Mesendoderm (in vitro differentiated cells): ENCODE measurements at places on chromosomes 2 and 18.
A peak's percentile ranks its signal among the peaks of the same experiment; 100 is the strongest.

GRCh38 chr2:160014227-160014626 lies 48.2 kb downstream of the PLA2R1 start:
- no peak for DNase-seq

GRCh38 chr2:41827354-41827971 lies 220.4 kb upstream of the PKDCC start:
- DNase-seq = peak; percentile 74

DNA sequence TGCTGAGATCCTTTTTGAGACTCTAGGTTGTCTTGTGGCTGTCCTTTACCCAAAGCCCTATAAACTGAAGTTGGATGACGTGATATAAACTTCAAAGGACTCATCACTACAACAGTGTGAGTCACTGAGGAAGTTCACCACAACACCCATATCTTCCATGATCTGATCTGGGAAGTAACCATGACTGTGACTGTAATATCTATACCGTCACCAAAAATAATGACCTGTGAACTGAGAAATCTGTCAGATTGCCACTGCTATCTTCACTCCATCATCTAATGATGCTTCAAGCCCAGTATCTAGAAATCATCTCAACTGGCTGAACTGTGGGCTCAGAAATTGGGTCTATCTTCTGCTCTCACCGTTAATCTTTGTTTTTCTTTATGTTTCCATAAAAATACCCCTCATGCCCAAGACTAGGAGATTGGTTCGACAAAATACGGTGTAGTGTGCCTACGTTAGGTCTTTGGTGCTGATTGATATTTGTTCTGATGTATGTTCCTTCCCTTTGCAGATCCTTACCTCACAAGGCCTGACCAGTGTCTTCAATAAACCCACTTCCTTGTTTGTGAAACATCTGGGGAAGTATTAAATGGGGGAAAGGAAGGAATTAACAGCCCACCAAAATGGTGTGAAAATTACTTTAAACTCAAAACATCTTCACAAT lies 78.2 kb downstream of the MYL12B start:
- DNase-seq = peak; percentile 32

- DNase-seq = no peak
These were observed 756.1 kb upstream of the DDX18 start for GRCh38 chr2:117058366-117058765.

- no peak for DNase-seq
These were observed 1150.9 kb downstream of the RPIA start for GRCh38 chr2:89842180-89842908.

DNA sequence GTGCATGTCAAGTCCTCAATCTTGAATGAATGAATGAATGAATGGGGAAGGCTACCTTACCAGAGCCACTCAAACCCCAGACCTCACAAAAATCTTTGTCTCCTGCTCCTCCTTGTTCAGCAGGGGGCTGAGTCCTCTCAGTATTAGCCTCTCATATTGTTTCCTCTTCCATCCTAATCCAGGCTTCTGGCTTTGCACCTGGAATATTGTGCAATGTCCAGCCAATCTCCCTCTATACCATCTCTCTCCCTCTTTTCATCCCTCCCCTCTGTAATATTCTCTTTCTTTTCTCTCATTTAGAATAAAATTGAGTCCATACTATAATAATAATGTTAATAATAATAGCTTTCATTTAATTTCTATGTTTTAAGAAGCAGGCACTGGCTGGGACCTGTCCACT lies 34.3 kb downstream of the ARHGAP25 start:
- DNase-seq = no peak

DNA sequence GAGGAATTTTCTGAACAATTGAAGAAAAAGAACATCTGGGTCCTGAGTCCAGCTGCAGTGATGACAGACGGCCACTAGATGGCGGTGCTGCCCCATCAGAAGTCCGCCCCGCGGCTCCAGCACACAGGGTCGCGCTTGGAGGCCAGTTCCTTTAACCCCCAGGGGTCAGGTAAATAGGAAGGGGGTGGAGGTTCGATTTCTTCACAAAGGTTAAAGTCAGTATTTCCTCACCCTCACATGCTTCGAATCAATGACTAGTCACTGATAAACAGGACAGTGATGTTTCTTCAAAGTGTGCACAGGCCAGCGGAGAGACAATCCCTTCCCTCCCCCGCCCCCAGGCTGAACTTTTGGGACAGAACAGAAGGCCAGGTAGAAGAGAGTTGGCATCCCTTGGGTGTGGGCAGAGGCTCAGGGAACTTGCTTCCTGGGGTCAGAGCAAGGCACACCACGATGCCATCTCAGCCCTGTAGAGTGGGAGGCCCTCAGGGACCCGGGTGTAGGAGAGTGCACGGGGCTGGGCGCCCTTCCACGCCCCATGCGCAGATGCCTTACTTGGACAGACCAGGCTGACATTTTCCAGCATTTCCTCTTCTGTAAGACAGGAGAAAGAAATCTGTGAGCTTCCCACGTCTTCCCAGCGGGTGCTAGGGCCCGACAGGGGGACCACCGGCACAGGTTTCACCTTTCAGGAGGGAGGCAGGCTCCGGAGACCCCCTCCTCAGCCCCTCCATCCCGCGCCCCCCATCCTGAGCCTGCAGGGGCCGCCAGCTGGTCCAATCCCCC lies 722 bp downstream of the APOB start:
- DNase-seq = peak; percentile 74

DNA sequence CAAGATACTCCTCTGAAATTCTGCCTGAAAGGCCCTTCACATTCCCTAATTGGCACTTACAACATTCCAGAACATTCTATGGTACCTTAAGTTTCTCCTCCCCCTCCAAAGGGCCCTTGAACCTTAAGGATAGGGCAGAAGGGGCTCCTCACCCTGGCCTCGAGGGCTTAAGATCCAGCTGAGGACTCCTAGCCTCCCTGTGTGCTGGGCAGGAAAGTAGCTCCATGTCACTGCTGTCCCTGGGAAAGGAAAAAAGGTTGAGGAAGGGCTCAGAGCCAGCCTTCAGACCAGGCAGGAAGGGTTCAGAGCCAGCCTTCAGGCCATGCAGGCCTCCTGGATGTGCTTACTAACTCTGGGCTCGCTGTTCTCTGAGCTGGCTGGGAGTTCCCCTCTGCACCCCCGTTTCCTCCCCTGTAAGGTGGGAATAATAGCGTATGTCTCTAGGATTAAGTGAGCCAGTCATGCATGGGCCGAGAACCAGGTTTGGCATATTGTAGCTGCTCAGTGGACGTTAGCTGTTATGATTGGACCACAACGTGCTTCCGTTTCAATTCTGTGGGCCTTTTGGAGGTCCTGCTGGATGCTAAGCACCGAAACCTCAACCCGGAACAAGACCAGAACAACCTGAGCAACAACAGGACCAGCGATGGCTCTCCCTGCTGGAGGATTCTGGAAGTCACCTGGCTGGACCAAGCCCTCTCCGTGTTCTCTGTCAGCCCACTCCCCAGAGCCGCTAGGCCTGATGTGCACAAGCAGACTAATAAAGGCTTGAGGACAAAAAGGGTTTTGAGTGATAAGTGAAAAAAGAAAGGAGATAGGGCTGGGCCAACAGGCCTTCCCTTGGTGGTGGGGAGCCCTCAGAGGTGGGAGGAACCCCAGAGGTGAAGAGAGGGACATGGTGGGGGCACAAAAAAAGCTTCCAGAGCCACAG lies 1.0 kb upstream of the B3GNT7 start:
- peak; percentile 89 for DNase-seq

DNA sequence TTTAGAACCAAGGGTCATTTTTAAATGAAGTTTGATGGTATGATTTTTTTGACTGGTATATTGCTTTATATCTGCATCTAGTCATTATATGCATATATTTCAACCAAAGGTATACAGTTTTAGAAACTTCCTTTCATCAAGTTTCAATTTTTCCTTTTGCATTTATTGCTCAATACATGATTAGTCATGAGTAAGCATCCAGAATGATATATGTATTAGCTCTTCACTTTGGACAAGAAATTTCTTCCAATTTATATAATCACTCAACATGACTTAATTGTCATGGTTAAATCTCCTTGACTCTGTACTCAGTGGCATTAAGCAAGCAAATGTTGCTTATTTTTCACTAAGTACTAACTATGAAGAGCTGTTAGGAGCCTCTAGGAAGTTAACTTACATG lies 123.6 kb downstream of the PLCL1 start:
- no peak for DNase-seq

DNA sequence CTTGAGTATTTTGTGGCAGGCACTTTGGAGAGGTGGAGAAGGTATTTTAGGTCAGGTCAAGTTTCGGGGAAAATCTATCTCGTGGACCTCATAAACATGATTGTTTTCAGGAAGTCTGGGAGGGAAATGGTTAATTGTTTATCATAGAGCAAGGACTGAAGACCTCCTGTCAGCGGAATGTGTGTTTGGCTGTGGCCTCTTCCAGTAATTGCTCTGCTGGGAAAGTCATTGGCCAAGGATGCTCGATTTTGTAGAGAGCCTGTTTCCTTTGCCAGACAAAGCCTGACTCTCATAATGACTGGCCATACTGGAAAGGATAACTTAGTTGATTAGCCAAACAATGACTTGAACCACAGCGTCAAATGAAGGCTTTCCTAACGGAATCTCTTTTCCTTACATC lies 30.0 kb downstream of the IL1R2 start:
- peak; percentile 12 for DNase-seq

GRCh38 chr2:169073963-169074751 lies 4.8 kb downstream of the DHRS9 start:
- no peak for DNase-seq

DNA sequence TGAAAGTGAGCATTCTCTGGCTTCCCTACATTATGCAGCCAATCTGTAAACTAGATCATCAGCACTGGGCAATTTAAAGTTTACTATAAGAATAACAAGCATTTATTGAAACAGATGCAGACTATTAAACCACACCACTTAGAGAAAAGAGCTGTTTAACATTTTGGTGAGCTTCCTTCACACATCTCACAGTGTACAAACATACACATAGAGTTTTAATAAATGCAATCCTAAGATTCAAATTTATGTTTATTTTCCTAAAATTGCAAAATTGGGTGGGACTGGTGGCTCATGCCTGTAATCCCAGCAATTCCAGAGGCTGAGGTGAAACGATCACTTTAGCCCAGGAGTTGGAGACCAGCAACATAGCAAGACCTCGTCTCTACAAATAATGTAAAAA lies 199.3 kb downstream of the SH3BP4 start:
- DNase-seq = no peak

GRCh38 chr18:61948846-61949438 lies 56.1 kb upstream of the RNF152 start:
- no peak for DNase-seq

- DNase-seq = no peak
These were observed at the start of gene SERPINB2 for GRCh38 chr18:63887424-63887823. TSS of gene SERPINB2 (plus strand) at chr18:63887705. CDS start at chr18:63891445, 3,740 bp downstream.

- DNase-seq = no peak
These were observed 227.5 kb downstream of the MTX2 start for GRCh38 chr2:176496761-176497160.

- DNase-seq = no peak
These were observed 34.1 kb downstream of the EEF1B2 start for GRCh38 chr2:206193671-206194357.

- no peak for DNase-seq
These were observed 1094.9 kb downstream of the LRP1B start for GRCh38 chr2:141035846-141036420.

- no peak for DNase-seq
These were observed 390 bp downstream of the PCARE start for GRCh38 chr2:29073933-29074332.

- no peak for DNase-seq
These were observed 9.6 kb upstream of the CASP8 start for GRCh38 chr2:201250741-201251140.

DNA sequence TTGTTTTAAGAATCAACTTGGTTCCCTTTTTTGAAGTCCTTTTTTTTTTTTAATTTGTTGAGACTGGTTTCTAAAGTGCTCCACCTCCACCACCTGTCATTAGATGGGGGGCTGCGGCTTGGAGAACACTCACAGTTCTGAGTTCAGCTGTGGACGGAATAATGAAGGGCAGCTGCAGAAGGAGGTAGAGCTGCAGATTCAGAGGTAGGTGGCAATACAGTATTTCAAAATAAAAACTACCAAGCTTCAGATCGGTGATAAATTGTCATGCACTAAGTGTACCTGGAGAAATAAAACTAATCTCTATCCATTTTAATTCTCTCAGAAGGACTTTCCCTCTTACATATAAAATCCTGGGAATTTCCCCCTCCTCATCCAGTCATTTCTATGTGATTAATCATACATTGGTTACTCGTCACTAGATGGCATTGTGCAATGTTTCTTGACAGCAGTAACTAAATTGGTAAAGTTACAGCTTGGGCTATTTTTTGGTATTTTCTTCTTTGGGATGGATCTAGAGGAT lies 81.1 kb upstream of the SLC39A10 start:
- DNase-seq = peak; percentile 58

GRCh38 chr18:77102259-77103040 lies 30.1 kb downstream of the MBP start:
- DNase-seq = no peak

DNA sequence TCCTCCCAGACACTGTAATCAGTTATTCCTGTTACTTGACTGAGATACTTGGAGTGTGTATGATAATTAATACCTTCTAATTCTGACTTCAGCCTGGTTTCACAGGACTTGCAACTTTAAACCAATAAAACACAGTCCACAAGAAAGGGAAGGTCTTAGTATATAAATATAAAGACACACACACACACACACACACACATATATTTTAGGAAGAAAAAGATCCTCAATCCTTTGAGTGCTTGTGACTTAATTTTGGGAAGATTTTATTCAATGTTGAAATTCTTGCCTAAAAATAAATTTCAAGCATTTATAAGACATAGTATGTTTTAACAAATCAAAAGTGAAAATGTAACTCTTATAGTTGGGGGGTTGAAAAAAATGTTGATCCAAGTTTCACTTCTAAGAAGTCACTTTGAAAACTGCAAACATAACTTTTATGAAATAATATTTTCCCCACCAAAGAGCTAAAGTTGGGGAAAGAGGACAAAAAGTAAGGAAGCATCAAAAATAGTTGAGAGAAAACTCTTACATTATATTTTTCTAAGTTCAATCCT lies 824 bp upstream of the VPS54 start:
- DNase-seq = no peak

DNA sequence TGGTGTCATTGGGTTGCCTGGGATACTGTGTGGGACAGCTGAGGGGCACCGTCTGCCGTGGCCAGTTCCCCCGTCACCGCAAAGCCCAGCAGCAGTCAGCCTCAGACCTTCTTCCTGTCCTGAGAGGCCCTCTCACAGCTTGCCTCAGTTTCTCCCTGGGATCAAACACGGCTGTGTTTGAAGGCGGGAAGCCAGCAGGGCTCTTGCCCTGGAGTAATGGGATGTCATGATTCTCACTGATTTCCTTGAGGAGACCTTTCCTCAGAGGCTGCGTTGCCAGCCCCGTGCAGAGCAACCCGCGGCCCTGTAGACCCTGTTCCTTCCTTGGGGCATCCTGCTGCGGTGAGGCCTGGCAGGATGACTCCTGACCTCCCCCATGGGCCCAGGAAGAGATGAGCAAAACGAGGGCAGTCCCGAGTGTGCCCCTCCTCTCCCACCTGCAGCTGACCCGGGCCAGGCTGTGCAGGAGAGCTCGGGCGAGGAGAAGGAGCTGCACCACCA lies 13.9 kb upstream of the NFATC1 start:
- no peak for DNase-seq

DNA sequence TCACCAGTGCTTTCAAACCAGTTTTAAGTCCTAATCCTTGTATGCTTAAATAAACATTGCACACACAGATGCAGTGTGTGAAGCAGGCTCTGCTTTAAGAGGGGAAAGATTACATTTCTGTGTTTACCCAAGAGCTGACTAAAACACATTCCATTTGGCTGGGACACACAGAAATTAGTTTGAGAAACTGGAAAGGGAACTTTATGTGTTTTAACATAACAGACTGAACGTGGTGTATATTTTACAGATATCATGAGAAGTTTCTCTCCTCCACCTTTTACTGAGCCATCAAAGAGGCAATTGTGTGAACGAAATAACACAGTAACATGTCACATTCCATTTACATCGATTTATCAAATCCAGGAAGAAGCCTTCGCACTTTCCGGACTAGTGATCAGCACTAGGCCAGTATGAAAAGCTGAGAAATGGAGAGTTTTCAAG lies 121.8 kb downstream of the MAIP1 start:
- no peak for DNase-seq
